ENCODE measurements at places on chromosomes 2 and 18.

DNA sequence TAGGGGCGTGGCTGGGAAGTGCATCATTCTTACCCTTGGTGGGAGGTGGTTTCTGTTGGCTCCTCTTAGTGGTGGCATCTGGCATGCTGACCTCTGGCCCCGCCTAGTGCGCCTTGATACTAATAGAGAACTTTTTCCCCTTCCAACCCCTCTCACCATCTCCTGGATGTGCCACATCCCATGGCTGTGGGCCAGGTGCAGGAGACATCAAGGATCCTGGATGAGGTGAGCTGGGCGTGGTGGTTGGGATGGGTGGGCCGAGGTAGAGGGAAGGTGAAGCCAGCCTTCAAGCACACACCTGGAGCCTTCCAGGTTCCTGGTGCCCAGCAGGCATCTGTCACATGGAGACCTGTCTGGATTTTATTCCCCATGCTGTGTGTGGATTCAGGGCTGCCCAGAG, 149.2 kb downstream of the DYSF start:
- DNase-seq = no peak

- no peak for DNase-seq
Observed at GRCh38 chr2:21072477-21073242, 28.8 kb upstream of the APOB start.

GRCh38 chr2:239687441-239687840, 286.6 kb upstream of the HDAC4 start:
- DNase-seq = no peak

DNA sequence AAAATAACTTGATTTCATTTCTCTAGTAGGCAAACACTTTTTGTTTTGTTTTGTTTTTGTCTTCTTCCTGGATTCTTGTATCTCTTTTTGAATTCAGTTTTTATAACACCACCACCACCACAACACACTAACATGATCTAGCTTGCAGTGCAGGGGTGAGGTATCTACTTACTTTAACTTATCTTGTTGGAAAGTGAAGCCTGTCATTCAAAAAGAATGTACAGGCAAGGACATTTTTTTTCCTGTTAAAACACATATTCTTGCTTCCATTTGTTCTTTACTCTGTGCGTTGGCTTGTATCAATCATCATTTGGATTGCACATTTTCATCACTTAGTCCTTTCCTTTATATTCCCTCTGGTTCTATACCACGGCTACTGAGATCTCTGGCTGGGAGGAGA, 824.2 kb downstream of the PLCL1 start:
- DNase-seq = no peak

DNA sequence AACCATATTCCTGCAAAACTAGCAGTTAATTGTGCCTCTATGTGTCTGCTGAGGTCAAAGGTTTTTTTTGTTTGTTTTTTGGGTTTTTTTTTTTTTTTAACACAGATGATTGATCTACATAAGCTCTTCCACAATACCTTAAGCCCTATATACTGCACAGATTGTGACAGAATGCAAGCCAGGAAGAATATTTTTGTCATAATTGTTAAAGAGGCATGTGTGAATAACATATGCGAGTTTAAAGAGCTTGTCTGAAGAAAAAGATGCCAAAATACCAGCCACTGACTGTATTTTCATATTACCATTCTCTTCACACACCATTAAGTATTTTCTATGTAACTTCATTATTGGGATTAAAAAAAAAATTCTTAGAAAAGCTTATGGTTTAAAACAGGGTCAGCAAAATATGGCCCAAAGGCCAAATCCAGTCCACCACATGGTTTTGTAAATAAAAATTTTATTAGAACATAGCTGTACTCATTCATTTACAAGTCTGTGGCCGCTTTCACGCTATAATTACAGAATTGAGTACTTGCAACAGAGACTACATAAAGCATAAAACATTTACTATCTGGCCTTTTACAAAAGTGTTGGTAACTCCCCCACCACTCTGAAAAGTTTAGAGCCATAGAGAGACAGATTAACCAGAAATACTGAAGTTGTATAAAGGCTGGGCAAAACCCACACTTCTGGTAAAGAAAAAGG, 89.9 kb downstream of the TRIP12 start:
- no peak for DNase-seq

DNA sequence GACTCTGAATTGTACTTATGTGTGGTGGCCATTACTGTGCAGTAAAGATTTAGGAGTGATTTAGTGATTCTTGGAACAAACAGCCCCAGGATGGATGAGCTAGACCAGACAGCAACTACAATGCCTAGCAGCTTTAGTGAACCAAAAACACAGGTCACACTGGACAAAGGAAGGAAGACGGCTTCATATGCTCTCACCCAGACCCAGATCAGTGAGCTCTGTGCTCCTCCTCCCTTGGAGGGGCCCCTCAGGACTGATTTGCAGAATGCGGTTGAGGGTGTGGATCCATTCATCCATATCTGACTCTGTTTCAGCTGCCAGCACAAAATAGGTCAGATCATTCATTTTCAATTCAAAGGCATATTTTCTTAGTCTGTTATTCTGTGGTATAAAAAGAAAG, 159.7 kb upstream of the CCDC195 start:
- DNase-seq = no peak

GRCh38 chr2:74873012-74873665, 39.2 kb downstream of the HK2 start:
- no peak for DNase-seq

- no peak for DNase-seq
Observed at GRCh38 chr2:144477957-144478311, 42.0 kb downstream of the ZEB2 start.

GRCh38 chr2:216188956-216189355, 79.8 kb downstream of the XRCC5 start:
- no peak for DNase-seq

- DNase-seq = no peak
Observed at GRCh38 chr2:75959724-75960471, 249.2 kb upstream of the GCFC2 start.

DNA sequence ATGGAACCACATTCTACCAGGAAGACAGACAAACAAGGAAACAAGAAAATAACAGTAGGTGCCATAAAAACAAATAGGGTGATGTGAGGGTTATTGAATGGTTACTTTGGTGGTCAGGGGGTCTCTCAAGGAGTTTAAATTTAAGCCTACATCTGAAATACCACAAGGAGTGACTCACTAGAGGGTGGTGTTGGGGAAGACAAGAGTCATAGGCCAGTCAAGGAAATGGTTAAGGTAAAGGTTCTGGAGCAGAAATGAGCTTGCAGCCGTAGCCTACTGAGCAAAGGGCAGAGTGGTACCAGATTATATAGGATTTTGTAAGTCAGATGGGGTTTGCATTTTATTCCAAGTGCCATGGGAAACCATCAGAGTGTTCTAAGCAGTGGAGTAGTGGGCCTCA, 135.6 kb upstream of the DAPL1 start:
- no peak for DNase-seq

GRCh38 chr2:146984014-146984413, 860.8 kb upstream of the ACVR2A start:
- no peak for DNase-seq

- no peak for DNase-seq
Observed at GRCh38 chr2:47089083-47089464, 66.0 kb downstream of the STPG4 start.

DNA sequence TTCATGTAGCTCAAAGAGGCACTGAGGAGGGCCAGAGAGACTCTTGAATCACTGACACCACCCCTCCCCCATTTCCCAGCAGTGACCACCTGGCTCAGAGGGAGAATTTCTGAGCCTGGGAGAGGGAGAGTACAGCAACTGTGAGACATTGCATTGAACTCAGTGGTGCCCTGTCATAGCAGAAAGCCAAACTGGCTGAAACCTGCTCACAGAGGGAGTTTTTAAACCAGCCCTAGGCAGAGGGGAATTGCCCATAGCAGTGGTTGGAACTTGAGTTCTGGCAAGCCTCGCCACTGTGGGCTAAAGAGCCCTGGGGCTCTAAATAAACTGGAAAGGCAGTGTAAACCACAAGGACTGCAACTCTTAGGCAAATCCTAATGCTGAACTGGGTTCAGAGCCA, 243.1 kb downstream of the ADCYAP1 start:
- no peak for DNase-seq

GRCh38 chr2:219420687-219421086, 2.5 kb downstream of the DES start:
- no peak for DNase-seq

- no peak for DNase-seq
Observed at GRCh38 chr18:27780061-27780745, 396.7 kb downstream of the CDH2 start.

DNA sequence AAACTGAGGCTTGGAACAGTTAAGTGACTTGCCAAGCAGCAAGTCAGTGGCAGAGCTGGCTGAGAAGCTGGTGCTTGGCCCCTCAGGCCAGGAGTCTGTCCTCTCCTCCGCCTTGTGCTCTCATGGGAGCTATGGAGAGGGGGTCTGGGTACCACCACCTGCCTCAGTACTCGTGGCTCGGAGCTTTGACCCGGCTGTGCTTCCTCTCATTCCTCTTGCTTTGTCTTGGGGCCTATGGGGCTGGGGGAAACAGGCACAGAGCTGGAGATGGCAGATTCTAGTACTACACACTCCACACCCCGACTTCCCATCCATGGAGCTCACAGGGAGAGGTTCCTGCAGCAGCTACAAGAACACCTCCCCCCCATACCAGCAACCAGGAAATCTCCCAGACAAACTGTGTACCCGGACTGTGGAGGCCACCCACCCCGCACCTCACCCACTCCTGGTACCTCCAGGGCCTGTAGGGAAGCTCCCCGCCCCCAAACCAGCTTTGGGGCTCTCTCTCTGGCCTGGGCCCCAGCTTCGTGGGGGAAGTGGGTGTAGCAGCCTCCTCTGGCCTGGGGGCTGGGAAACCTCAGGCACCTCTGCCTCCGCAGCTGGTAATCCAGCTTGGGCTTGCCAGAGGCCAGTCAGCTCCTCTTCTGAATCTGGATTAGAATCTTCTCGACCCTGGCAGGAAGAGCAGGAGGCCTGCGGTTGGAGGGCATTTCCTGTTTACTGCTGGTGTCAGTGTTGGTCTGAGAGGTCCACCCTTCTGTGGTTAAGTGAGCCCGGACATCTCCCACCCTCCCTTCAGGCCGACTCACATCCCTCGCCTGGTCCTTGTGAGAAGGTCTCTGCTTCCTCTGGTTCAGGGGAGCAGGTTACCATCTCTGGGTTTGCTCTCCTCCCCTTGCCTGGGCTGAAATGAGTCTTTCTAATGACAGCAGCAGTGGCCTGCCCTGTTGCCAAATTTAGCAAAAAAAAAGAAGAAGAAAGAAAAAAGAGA, 22.3 kb upstream of the RHOB start:
- DNase-seq = no peak

All from T-helper 9 cell (primary cell).